ENCODE measurements at places on chromosomes 11 and 22. TPM values are rescaled to one million over a fixed set of nuclear protein-coding genes. Genes with fewer than 3 reads are reported as not detected.

GRCh38 chr11:90250970-90251369 is 28.1 kb upstream of the CHORDC1 start:
- H3K27ac ChIP-seq, result no peak overlapping the region
- no peak for DNase-seq
- H3K4me1 ChIP-seq, result no peaks in the 10 kb centered on the region

GRCh38 chr11:64372802-64373597 is 14.0 kb downstream of the RPS6KA4 start:
- no peaks in the 10 kb centered on the region for H3K4me1 ChIP-seq
- no peak overlapping the region for H3K4me3 ChIP-seq
- no peak overlapping the region for H3K27ac ChIP-seq

GRCh38 chr22:43127166-43127908 is 15.9 kb downstream of the MCAT start:
- peaks cover 23% of the 10 kb centered on the region for H3K4me1 ChIP-seq
- DNase-seq, result no peak
- peak overlapping the region; percentile 85 for H3K27ac ChIP-seq
- peaks cover 7% of the 10 kb centered on the region for H3K36me3 ChIP-seq

- no peak for DNase-seq
- no peak overlapping the region for H3K4me3 ChIP-seq
- H3K4me1 ChIP-seq, result no peaks in the 10 kb centered on the region
Measured at GRCh38 chr11:17658211-17658610, 61.2 kb upstream of the MYOD1 start.

GRCh38 chr11:118819334-118820024 is 28.5 kb upstream of the DDX6 start:
- peaks cover 14% of the 10 kb centered on the region for H3K4me1 ChIP-seq
- DNase-seq, result no peak
- no peaks in the 10 kb centered on the region for H3K36me3 ChIP-seq
- H3K4me3 ChIP-seq, result no peak overlapping the region
- no peak overlapping the region for H3K27ac ChIP-seq
- no peaks in the 10 kb centered on the region for H3K27me3 ChIP-seq

- DNase-seq, result no peak
- no peaks in the 10 kb centered on the region for H3K36me3 ChIP-seq
- H3K4me1 ChIP-seq, result no peaks in the 10 kb centered on the region
- H3K27me3 ChIP-seq, result no peaks in the 10 kb centered on the region
- H3K4me3 ChIP-seq, result no peak overlapping the region
- no peak overlapping the region for H3K27ac ChIP-seq
Measured at GRCh38 chr22:27643907-27644306, 157.6 kb downstream of the MN1 start.

DNA sequence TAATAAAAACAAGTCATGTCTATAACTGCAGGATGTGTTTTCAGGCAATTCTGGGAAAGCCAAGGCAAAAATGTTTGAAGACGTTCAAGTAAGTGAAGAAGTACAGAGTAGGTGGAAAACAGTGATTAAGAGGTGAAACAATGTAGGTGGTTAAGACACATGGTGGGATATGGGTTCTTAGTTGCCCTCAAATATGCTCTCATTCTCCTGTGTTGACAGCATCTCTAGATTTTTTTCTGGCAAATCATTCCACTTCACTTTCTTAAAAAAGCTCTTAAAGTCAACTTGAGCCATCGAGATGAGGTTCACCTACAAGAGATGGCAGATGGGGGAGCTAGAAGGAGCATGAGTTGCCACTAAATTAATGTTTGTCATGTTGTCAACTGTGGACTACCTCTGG is 1041.0 kb upstream of the CNTN5 start:
- H3K4me1 ChIP-seq, result no peaks in the 10 kb centered on the region
- H3K4me3 ChIP-seq, result no peak overlapping the region
- no peak for DNase-seq
- no peaks in the 10 kb centered on the region for H3K36me3 ChIP-seq
- no peaks in the 10 kb centered on the region for H3K27me3 ChIP-seq

- DNase-seq, result no peak
- peak overlapping the region; percentile 44 for H3K4me3 ChIP-seq
- peaks cover 70% of the 10 kb centered on the region for H3K27me3 ChIP-seq
- no peaks in the 10 kb centered on the region for H3K36me3 ChIP-seq
Measured at GRCh38 chr11:120564573-120565311, 53.2 kb downstream of the GRIK4 start.

GRCh38 chr11:122115524-122116379 is at the start of gene BLID:
BLID (minus strand) TSS chr11:122116215; CDS start chr11:122115922, 293 bp downstream.
- H3K4me3 ChIP-seq, result no peak within 1 kb of the TSS
- H3K27ac ChIP-seq, result no peak within 1 kb of the TSS
- H3K36me3 ChIP-seq, result no peaks in the 10 kb centered on the region
- no peaks in the 10 kb centered on the region for H3K4me1 ChIP-seq
- no peaks in the 10 kb centered on the region for H3K27me3 ChIP-seq
- no peak for DNase-seq

DNA sequence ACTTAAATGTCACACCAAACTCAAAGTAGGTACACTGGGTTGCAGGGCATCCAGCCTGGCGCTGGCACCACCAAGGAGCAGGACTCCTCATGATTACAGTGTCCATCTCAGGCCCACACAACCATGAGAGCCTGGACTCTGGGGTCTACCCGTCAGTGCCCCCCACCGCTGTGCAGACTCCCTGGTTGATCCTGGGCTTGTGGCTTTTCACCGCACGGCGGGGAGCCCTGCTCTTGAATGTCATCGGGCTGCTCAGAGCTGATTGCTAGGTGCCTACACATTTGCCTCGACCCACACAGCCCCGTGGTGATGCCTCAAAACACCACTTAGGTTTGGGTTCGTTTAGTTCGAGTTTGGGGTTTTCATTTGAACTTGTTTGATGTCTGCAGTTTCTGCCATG is 63.0 kb downstream of the WNT11 start:
- H3K27ac ChIP-seq, result no peak overlapping the region
- no peak overlapping the region for H3K4me3 ChIP-seq
- H3K4me1 ChIP-seq, result no peaks in the 10 kb centered on the region
- DNase-seq, result no peak
- no peaks in the 10 kb centered on the region for H3K27me3 ChIP-seq
- H3K36me3 ChIP-seq, result no peaks in the 10 kb centered on the region

- peaks cover 98% of the 10 kb centered on the region for H3K27me3 ChIP-seq
- H3K36me3 ChIP-seq, result no peaks in the 10 kb centered on the region
- no peak for DNase-seq
- H3K4me1 ChIP-seq, result no peaks in the 10 kb centered on the region
Measured at GRCh38 chr11:116721988-116722387, 50.8 kb downstream of the BUD13 start.

DNA sequence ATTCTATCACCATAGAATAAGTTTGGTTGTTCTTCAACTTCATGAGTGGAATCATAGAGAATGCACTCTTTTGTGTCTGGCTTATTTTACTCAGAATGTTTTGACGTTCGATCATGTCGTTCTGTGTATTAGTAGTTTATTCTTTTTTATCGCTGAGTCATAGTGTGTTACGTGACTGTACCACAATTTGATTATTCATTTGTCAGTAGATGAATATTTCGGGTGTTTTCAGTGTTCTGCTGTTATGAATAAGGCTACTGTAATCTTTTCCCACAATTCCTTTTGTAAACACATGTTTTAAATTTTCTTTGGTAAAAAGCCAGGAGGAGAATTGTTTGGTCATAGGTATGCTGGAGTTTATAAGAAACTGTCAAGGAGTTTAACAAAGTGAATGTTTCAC is 279.9 kb upstream of the B3GAT1 start:
- DNase-seq, result no peak
- H3K4me3 ChIP-seq, result no peak overlapping the region
- no peak overlapping the region for H3K27ac ChIP-seq
- peaks cover 6% of the 10 kb centered on the region for H3K27me3 ChIP-seq
- H3K36me3 ChIP-seq, result no peaks in the 10 kb centered on the region

DNA sequence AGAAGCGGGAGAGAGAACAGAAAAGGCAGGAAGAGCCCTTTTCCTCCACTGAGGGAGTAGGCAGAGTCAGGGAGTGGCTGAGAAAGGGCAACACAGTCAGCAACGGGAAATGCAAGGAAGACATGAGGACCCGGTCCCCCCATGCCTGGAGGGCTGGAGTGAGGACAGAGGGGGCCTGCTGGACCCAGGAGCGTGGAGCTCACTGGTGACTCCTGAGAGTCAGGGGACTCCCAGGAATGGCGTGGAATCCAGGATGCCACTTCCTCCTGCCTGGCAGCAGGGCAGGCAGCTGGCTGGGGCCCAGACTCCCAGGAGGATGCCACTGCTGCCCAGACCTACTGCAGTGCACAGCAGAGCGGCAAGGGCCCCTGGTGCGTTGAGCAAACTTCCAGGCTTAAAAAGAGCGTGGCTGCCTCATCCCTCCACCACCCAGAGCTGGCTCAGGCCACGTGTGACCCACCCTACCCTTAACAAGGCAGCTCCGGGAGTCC is 11.3 kb downstream of the C11orf21 start:
- no peak overlapping the region for H3K27ac ChIP-seq
- peaks cover 3% of the 10 kb centered on the region for H3K4me1 ChIP-seq
- H3K36me3 ChIP-seq, result no peaks in the 10 kb centered on the region
- H3K27me3 ChIP-seq, result no peaks in the 10 kb centered on the region
- no peak for DNase-seq
- H3K4me3 ChIP-seq, result no peak overlapping the region

DNA sequence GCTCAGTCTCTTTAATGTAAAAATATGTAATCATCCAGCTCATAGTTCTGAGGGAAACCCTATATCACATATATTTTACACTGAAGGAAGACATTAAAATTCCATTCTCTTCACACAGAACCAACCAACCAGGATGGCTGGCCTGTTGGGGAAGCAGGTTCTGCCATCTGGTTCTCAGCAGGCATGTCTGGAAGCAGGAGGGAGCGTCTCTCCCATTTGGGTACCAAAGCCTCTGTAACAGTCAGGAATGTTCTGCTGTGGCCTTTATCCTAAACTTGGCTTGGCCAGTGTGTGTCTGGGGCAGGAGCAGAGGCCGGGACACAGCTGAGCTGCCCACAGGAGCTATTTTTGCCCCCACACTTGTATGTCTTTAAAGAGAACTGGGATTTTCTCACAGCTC is 29.2 kb downstream of the SGSM3 start:
- no peaks in the 10 kb centered on the region for H3K36me3 ChIP-seq
- H3K27ac ChIP-seq, result no peak overlapping the region
- DNase-seq, result no peak
- peaks cover 3% of the 10 kb centered on the region for H3K4me1 ChIP-seq
- no peaks in the 10 kb centered on the region for H3K27me3 ChIP-seq

- no peaks in the 10 kb centered on the region for H3K27me3 ChIP-seq
- DNase-seq, result no peak
- H3K4me1 ChIP-seq, result peaks cover 56% of the 10 kb centered on the region
Measured at GRCh38 chr11:1765871-1766718, 2.4 kb upstream of the CTSD start.

DNA sequence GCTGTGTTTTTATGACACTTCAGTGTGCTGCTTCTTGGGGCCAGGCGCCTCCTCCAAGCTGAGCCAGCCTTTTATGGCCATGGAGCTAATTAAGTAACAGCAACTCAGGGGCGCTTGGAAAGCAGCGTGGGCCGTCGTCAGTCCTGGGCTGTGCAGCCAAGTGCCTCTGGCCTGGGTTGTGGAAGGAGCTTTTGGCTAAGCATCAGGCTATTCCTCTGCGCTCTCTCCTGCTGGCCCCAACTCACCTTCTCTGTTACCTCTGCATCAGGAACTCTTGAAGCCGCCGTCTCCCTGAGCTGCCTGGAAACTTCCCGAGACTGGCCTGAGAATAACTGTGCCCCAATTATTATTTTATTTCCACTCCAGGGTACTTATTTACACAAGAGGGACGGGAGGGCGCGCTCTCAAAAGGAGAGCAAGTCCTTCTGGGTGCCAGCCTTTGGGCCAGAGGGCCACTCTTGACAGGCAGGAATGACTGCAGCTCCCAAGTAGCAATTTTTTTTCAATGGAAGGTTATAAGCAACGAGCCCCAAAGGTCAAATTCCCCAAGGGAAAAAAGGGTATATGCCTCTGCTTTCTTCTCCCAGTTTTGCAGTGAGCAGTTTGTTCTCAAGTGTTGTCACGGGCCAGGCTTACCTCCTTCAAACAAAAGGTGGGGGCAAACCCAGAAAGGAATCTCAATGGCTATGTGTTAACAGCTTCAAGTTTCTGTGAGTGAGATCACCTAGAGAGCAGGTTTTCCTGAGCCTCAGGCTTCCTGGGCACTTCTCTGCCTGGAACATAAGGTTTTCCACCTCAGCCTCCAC is 38.5 kb upstream of the NAV2 start:
- DNase-seq, result no peak
- H3K4me3 ChIP-seq, result no peak overlapping the region
- no peaks in the 10 kb centered on the region for H3K27me3 ChIP-seq
- H3K4me1 ChIP-seq, result peaks cover 71% of the 10 kb centered on the region
- H3K36me3 ChIP-seq, result no peaks in the 10 kb centered on the region
- peak overlapping the region; percentile 84 for H3K27ac ChIP-seq

DNA sequence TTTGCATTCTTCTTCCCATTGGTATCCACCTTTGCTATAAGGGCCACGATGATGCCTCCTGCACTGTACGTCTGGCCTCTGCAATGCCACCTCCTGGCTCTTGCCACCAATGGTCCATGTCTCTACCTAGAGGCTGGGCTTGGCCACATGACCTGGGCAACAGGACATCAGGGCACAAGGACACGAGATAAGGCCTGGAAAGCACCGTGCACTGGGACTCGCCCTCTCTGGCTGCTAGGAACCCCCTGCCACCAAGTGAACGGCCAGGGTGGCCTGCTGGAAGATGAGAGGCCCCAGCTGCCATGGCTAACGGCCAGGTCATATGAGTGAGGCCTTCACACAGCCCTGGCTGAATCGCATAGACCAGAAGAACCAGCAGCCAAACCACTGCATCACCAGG is 87.4 kb downstream of the TRMU start:
- H3K4me3 ChIP-seq, result no peak overlapping the region
- no peaks in the 10 kb centered on the region for H3K36me3 ChIP-seq
- H3K4me1 ChIP-seq, result no peaks in the 10 kb centered on the region
- no peak for DNase-seq
- H3K27me3 ChIP-seq, result no peaks in the 10 kb centered on the region

GRCh38 chr22:39721206-39722031 is 150.9 kb downstream of the CACNA1I start:
- H3K27me3 ChIP-seq, result no peaks in the 10 kb centered on the region
- no peak overlapping the region for H3K4me3 ChIP-seq
- no peaks in the 10 kb centered on the region for H3K36me3 ChIP-seq
- DNase-seq, result no peak
- H3K4me1 ChIP-seq, result peaks cover 49% of the 10 kb centered on the region

APOL6 gene
- 10.0 TPM for total RNA-seq

KCNJ11 gene
- 1.1 TPM for total RNA-seq

MCM5 gene
- 39.5 TPM for total RNA-seq

TSPAN18 gene
- total RNA-seq, result 2.1 TPM

IRAG1 gene
- 5.9 TPM for total RNA-seq

ARHGAP8 gene
- 3.6 TPM for total RNA-seq

OLFML1 gene
- 2.4 TPM for total RNA-seq

CHRDL2 gene
- total RNA-seq, result not detected

Data from esophagus squamous epithelium (tissue), 5 donors.